Cerebellar nuclear complex (tissue), 1 donor: ENCODE measurements at places on chromosomes 16 and 17.

DNA sequence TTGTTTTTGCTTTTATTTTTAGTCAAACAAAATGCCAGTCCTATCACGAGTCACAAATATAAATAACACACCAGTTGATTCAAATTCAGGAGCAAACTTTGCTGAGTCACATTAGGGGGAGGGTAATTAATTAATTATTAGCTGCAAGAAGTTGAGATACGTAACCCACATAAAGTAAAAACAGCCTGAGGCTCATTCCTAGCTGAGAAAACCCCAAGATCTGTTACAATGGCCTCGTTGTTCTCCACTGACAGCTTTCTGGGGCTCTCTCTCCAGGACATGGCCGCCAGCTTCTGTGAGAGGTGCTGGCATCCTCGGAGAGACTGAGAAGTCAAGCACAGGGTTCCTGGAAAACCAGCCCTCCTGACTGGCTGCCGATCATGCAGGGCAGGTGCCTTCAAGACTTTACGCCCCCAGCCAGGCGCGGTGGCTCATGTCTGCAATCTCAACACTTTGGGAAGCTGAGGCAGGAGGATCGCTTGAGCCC is 11.1 kb downstream of the RAB40B start:
- no peak for DNase-seq

GRCh38 chr17:76962858-76963257 is 94.7 kb downstream of the MGAT5B start:
- DNase-seq, result no peak

GRCh38 chr16:64217789-64218535 is 903.9 kb downstream of the CDH11 start:
- no peak for DNase-seq

GRCh38 chr16:87252269-87252970 is 64.8 kb downstream of the C16orf95 start:
- no peak for DNase-seq

- no peak for DNase-seq
Measured at GRCh38 chr16:12611006-12611477, 192.6 kb downstream of the CPPED1 start.

- no peak for DNase-seq
Measured at GRCh38 chr17:51850201-51850600, 308.3 kb downstream of the CA10 start.

- no peak for DNase-seq
Measured at GRCh38 chr17:75077496-75078283, 10.1 kb upstream of the SLC16A5 start.

- no peak for DNase-seq
Measured at GRCh38 chr16:46607529-46607928, 13.7 kb downstream of the SHCBP1 start.

DNA sequence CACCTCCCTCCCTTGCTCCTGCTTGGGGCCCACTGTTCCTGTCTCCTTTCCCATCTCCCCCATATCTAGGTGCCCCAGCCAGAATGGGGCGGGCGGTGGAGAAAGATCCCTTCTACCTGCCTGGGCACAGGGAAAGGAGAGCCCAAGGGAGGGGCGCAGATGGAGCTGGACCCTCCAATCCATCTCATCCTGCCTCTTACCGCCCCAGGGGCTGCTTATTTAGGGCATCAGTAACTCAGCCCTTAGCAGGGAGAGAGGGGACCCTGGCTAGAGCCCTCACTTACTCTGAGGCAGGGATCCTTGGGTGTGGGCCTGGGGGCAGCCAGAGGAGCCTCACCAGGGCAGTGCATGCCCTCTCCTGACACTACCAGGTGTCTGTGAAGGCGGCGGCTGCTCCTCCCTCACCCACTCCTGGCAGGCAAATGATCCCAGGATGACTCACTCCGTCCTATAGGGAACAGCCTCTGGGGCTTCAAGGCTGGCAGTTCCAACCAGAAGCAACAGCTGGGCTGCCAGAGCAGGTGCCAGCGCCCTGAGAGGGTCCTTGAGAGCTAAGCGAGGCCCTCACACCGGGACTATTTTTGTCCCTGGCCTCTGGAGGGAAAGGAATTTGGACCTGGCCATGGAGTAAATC is 16.3 kb upstream of the BCAR1 start:
- no peak for DNase-seq

DNA sequence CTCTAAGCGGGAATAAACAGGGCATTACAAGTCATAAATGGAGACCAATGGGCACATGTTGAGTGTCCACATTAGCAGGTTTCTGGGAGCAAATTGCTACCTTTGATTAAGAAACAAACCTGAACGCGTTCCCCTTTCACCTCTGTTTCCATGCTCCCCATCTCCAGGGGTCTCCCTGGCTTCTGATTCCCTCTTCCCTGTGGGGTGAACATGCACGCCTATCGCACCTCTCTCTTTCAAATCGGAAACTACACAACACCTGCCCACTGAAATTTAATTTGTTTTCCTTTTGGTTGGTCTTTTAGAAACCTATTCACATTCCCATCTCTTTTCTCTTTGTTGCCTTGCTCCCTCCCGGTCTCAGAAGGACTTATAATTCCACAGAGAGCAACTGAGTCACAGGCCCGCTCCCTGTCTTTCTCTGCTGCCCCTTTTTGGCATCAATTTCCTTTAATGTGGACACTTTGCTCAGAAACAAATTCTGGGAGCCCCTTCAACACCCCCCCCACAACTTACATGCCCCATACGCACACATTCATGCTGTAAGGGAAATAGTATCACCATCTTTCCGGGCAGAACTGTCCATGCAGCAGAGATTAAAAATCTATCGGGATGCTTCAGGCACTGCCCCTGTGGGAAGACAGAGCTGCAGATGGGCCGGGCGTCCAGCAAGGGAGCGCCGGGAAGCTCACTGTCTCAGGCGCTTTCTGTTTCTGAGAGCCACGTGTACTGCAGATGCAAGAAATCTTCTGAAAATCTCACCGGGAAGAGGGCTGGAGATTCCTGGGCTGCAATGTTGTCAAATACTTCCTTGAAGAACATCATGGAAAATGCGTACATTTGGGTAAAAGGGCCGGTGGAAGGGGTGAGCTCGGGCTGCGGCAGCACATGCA is 7.2 kb upstream of the FOXF1 start:
- no peak for DNase-seq

DNA sequence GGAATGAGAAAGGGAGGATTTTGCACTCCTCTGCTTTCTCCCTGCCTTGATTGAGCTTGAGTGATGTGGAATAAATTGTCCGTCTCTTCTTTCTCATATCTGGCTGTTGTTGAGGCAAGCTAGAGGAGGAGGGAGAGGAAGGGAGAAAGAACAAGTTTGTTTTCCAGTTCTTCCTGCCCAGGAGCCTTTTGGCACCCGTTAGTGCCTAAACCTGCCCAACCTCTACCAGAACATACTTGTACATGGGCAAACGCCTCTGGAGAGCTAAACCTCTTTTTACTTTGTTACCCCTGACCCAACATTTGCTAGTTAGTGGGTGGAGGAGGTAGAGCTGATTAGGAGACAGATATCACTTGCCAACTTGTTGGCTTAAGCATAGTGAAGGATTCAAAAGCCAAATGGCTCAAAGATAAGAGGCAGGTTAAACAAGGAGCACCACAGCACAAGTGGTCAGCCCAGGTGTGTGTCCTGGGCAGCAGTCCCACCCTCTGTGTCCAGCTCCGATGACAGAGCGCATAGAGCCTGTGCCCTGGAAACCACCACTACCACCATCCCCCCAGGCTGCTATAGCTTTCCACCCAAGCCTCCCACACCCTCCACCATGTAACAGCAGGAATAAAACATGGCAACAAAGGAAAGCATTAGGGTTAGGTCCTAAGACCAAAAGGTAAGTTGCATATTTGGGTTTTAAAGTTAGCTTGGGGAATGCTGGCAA is 6.5 kb downstream of the ODF4 start:
- no peak for DNase-seq

DNA sequence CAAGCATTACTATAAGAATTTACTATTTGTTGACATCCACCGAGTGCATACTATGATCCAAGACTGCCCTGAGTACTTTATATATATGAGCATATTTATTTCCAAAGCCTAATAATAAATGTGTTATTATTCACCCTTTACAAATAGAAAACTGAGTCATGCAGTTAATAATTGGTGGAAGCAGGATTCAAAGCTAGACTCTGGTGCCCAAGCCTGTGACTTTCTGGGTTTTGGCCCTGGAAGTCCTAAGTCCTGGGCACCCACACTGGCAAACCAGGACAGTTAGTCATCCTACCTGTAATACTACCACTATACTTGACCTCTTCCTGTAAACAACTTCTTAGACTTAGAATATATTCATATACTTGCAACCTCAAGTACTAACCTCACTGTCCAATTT is 257.4 kb upstream of the IRX5 start:
- no peak for DNase-seq

DNA sequence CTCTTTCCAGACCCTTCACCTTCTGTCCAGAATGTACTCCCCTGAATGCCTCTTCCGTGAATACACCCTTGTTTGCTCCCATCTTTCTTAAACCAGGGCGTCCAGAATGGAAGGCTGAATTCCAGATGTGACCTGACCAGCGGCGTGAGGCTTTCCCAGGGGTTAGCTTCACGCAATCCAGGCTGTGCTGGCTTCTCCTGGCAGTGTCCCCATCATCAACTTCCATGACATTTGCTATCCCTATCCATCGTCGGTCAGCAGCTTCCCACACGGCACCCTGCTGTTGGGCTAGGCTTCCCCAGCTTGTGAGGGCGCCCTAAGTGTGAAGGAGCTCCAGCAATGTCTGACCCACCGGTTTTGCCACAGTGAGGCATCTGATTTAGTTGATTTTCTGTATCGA is 339.8 kb upstream of the TNRC6C start:
- DNase-seq, result no peak

DNA sequence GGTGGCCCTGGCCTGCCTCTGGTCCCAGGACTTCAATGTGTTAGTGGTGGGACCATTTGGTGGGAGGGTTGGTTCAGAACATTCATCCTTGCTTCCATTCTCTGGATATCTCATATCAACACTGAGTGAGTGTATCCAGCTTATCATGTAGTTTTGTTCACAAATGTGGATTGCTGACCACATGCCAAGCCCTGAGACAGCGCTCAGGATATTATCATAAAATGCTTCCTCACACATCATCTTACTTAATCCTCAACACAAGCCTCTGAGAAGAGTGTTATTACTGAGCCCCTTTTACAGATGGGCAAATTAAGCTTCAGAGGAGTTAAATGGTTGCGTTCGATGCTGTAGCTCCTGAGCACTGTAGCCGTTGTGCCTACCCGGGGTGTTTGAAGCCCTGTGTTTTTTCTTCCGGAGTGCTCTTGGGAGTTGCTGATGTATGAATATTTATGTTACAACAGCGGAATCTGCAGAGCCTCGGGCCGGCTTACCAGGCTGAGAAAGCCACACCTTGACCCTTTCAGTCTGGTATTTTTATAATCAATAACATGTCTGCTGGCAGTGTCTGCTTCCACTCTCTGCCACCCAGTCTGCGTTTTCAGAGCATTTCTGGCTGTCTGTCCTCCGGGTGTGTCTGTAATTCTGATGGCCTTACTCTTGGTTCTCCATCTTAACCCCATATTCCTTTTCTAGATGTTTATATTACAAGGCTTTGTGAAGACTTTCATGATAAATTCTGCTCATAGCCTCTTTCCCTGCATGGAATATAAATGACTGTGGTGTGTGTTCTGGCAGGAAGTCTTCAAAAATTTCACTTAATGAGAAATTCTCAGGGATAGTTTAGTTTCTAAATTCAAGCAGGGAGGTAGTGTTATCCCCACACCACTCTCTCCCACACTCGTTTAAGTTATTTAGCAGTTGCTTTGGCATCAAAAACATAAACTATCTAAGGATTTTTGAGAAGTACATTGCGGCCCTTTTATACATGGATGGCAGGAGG is 2.9 kb downstream of the GLP2R start:
- no peak for DNase-seq

GRCh38 chr17:51351890-51352289 is 91.5 kb downstream of the UTP18 start:
- no peak for DNase-seq

GRCh38 chr16:12211870-12212690 is 235.5 kb downstream of the SNX29 start:
- no peak for DNase-seq

- no peak for DNase-seq
Measured at GRCh38 chr16:1427473-1428461, 3.1 kb upstream of the PERCC1 start.

DNA sequence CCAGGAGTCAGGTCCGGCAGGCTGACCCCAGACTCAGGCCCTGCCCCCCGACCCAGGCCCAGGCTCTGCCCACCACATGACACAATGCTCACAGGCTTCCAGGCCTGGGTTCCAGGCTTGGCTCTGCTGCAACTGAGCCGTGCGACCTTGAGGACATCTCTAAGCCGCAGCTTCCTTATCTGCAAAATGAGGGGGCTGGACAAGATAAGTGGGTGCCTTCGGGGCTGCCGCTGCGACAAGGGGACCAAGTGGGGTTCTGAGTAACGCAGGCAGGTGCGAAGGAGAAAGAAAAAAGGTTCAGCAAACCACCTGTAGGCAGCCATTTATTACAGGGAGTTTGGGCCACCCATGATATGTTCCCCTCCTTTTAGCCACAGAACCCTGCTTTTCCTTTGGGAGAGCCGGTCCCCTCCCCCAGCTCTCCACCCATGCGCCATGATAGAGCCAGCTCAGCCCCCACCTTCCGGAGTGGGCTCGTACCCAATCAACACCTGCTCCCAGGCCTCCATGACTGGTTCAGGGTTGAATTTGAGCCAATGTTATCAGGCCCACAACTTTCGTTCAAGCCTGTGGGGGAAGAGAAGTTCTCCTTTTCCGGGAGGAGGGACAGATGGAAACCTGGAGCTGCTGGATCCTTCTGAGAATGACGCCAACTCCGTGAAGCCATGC is 38.2 kb downstream of the RTN4RL1 start:
- DNase-seq, result no peak

DNA sequence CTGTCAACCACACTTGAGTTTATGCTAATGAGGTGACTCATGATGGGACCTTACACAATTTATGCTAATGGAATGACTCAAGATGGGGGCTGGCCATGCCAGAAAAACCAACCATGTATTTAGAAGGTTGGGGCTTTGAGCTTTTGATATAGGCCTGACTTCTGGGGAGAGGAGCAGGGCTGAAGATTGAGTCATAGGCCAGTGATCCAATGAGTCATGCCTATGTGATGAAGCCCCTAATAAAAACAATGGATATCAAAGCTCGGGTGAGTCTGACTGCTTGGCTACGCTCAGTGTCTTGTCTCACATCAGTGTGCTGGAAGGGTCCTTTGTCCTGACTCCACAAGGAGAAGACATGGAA is 7.3 kb downstream of the MFSD6L start:
- DNase-seq, result no peak

DNA sequence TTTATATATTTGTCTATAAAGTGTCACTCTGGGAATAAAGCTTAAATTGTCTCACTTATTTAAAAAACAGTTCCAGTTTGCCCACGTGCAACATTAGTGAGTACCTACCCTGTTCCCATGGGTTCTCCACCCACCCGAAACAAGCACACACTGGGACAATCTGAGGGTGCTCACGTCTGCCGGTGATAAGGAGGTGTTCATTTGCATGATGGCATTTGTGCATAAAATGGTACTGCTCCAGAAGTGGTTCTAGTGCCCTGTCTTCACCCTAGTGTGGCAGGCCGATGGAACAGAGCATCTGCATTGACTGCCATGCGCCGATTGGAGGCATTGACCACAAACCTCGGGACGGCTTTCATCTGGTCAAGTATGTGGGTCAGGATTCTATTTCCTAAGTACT is 35.6 kb upstream of the ENDOV start:
- DNase-seq, result no peak

- no peak for DNase-seq
Measured at GRCh38 chr16:8237452-8237851, 352.9 kb downstream of the TMEM114 start.

- DNase-seq, result no peak
Measured at GRCh38 chr16:4058386-4058785, 57.9 kb downstream of the ADCY9 start.
